ENCODE measurements at places on chromosomes 12 and 14.

DNA sequence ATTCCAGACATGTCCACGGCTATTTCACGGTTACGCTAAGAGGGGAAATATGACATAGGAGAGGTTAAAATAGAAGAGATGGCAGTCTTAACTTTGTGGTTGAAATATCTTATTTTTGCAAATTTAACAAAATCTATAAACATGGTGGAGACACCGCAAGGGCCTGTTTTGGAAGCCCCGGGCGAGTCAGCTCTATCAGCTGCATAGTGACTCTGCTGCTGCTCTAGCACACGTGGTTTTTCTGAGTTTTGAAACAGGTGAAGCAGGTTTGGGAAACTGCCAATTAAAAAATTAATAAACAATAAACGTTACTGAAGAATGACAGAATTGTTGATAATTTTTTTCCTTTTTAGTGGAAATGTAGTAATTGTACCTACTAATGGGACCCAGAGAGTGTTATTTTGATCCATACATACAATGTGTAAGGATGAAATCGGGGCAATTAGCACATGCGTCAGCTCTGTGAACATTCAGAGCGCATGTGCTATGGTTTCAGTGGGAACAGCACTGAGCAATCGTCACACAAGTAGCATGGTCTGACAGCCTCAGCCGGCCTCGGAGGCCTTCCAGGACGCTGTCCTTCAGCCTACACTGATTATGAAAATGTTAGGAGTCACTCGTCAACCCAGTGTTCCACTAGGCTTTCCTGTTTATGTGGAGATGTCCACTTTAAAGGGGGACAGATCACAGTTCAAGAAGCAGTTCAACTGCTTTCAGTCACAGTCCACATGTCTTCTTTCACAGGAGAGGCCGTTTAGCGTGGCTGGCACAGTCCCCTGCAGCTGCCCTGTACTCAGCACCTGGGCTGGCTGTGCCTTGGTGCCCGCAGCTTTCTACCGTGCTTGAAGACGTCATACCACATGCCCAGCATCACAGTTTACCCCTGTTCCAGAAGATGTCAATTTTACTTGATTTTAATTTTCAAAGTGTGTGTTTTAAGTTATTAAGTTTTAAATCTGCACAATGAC is 51.8 kb downstream of the MOK start:
- no peak for DNase-seq

DNA sequence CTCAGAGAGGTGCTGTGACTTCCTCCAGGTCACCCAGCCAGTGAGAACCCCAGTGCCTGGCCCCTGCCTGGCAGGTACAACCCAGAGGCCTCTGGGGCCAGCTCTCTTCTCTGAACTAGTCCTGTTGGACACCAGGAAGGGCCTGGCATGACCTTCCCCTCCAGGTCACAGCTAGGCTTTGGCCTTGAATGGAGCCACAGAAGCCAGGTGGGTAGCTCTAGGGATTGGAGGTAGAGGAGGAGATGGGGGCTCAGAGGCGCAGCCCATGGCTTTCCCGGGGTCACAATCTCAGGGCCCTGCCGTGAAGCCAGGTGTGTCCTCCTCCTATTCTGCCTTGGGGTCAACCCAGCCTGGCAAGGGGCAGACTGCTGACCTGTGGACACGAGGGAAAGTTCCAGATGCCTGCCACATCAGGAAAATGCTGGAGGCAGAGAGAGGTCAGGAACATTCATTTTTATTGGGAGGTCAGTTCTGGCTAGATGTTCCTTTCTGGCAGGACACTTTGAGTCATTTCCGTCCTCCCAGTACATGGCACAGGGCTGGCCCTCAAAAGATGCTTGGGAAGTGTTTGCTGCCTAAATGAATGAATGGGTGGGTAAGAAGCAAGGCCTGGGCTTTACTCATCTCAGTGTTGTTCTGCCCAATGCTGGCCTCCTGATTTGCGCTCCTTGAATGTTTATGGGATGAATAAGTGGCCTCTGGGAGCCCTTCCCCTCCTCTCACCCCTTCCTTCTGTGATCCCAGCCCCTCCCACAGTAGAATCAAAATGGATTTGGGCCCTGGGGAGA is 25.4 kb downstream of the FAM222A start:
- no peak for DNase-seq

GRCh38 chr12:118827606-118828005 is 153.7 kb upstream of the SRRM4 start:
- DNase-seq: no peak

DNA sequence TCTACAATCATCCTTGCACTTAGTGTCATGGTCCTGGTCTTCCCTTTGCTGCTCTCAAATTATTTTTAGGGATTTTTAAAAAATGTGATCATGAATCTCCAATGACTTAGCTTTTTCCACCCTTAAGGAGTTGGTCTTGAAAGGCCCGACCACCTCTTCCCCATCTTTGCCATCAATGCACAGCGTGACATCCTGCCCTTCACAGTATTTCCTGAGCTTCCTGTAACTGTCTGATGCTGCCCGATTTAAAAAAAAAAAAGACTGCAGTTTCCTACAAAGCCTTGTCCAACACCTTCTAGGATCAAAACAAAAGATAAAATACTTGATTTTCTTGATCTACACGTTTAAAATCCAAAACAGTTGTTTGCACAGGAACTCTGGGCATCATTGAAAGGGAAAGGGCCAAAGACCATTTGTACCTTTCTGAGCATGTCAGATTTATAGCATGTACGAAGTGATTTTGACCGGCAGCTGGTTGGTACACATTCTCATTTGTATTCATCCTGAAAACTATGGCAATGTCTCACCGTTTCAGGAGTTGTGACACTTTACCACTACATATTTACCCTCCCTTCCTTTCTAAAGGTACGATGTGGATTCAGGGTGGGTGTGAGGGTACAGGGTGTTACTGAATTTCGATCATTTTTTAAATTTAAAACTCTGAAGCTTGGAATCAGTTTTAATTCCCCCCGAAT is 7.4 kb upstream of the ELK3 start:
- DNase-seq: no peak

Data from ureter (tissue), 1 donor.